ENCODE measurements at places on chromosomes 13 and 19. TPM values are rescaled to one million over a fixed set of nuclear protein-coding genes. Genes with fewer than 3 reads are reported as not detected.
A peak's percentile ranks its signal among the peaks of the same experiment; 100 is the strongest.

- H3K36me3 ChIP-seq = no peaks in the 10 kb centered on the region
- no peaks in the 10 kb centered on the region for H3K27me3 ChIP-seq
- H3K27ac ChIP-seq = no peak overlapping the region
- no peaks in the 10 kb centered on the region for H3K4me1 ChIP-seq
- DNase-seq = no peak
- H3K4me3 ChIP-seq = no peak overlapping the region
Observed at GRCh38 chr13:31433207-31433606, 233.4 kb downstream of the B3GLCT start.

- no peak overlapping the region for H3K4me3 ChIP-seq
- H3K27ac ChIP-seq = no peak overlapping the region
- no peaks in the 10 kb centered on the region for H3K27me3 ChIP-seq
Observed at GRCh38 chr19:5104871-5105351, 136.0 kb downstream of the KDM4B start.

- H3K27ac ChIP-seq = no peak overlapping the region
- H3K4me3 ChIP-seq = no peak overlapping the region
- DNase-seq = no peak
- no peaks in the 10 kb centered on the region for H3K4me1 ChIP-seq
- peaks cover 4% of the 10 kb centered on the region for H3K36me3 ChIP-seq
Observed at GRCh38 chr19:3118232-3119070, 17.4 kb upstream of the GNA15 start.

DNA sequence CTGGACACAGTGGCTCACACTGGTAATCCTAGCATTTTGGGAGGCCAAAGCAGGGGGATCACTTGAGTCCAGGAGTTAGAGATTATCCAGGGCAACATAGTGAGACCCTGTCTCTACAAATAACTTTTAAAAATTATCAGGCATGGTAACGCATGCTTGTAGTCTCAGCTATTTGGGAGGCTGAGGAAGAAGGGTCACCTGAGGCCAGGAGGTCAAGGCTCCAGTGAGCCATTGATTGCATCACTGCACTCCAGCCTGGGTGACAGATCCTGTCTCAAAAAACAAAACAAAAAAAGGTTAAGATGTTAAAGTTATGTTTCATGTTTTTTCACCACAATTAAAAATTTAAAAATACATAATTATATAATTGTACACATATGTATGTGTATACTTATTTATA, 19.2 kb upstream of the DIAPH3 start:
- no peaks in the 10 kb centered on the region for H3K27me3 ChIP-seq

GRCh38 chr19:55549500-55550320, 4.4 kb upstream of the SBK3 start:
- DNase-seq = peak; percentile 40
- peak overlapping the region; percentile 3 for H3K4me3 ChIP-seq
- peak overlapping the region; percentile 8 for H3K27ac ChIP-seq
- no peaks in the 10 kb centered on the region for H3K27me3 ChIP-seq

Gene ZNF541
- 0.21 TPM for total RNA-seq

GRCh38 chr13:35856084-35856483, 275.1 kb downstream of the DCLK1 start:
- no peaks in the 10 kb centered on the region for H3K36me3 ChIP-seq
- no peak for DNase-seq
- no peaks in the 10 kb centered on the region for H3K4me1 ChIP-seq
- no peak overlapping the region for H3K4me3 ChIP-seq
- no peak overlapping the region for H3K27ac ChIP-seq

GRCh38 chr13:52194184-52194868, 34.9 kb upstream of the NEK3 start:
- H3K4me3 ChIP-seq = peak overlapping the region; percentile 52
- no peaks in the 10 kb centered on the region for H3K36me3 ChIP-seq
- H3K4me1 ChIP-seq = no peaks in the 10 kb centered on the region
- peak; percentile 91 for DNase-seq
